Stimulated activated CD8-positive, alpha-beta memory T cell treated with anti-CD3 and anti-CD28 coated beads, Interleukin-15, amount 100 ng/mL, for 48 hours (primary cell): ENCODE measurements at places on chromosomes 3 and 15.

GRCh38 chr3:71101626-71102025 lies 481.9 kb downstream of the FOXP1 start:
- no peak for DNase-seq

DNA sequence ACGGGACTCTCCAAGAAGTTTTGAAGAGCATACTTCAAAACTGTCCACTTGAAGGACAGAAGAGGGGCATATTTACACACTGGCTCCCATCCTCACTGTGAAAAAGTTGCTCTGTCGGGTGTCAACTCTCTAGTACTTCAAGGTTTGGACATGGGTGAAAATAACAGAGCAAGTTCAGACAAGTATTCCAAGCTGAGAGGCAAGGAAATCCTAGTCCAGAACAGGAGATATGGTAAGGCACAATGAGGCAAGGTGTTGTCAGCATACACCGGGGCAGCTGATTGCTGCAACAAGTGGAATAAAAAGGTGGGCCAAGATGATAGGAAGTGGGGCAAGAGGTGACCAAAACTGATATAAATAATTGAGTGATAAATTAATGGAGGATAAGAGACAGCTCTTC lies 4.8 kb upstream of the TFDP2 start:
- DNase-seq: no peak

DNA sequence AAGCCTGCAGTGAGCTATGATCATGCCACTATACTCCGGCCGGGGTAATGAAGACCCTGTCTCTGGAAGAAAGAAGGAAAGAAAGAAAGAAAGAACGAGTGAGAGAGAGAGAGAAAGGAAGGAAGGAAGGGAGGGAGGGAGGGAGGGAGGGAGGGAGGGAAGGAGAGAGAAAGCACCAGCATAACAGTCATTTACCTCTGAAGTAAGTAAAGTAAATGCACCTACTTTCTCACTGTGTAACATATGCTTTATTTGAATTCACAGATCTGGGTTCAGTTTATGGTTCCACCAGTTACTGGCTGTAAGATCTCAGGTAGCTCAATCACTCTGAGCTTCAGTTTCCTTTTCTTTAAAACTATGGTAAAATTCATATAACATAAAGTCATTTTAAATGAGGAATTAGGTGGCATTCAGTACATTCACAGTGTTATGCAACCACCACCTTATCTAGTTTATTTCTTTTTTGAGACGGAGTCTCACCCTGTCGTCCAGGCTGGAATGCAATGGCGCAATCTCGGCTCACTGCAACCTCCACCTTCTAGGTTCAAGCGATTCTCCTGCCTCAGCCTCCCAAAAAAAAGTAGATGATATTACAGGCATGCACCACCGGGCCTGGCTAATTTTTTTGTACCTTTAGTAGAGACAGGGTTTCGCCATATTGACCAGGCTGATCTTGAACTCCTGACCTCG lies 16.1 kb upstream of the RAD54L2 start:
- no peak for DNase-seq

- DNase-seq: no peak
These were observed 36.5 kb upstream of the CPB1 start for GRCh38 chr3:148790851-148791735.

DNA sequence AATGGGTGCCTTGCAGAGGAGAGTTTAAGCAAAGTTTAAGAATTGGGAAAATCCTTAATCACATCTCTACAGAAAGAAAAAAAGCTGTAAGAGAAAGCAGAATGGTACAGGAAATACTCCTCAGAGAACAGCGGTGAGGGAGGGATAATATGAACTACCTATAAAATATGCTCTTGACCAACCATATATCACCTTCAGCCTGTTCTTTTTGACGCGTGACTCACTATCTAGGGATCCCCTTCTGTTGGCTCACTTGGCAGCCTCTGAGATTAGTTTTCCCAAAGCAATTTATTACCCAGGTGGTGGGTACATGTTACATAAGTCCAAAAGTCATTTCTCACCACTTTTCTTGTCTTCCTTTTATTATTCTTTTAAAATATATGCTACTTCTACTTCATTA lies 97.7 kb downstream of the CNTN6 start:
- no peak for DNase-seq

GRCh38 chr3:183924543-183924942 lies 39.9 kb upstream of the PARL start:
- no peak for DNase-seq

- no peak for DNase-seq
These were observed 23.4 kb upstream of the MAP4 start for GRCh38 chr3:48039487-48040190.

- DNase-seq: no peak
These were observed 100.4 kb downstream of the LSM3 start for GRCh38 chr3:14278799-14279625.

GRCh38 chr3:5607581-5607980 lies 420.1 kb downstream of the EDEM1 start:
- DNase-seq: no peak

DNA sequence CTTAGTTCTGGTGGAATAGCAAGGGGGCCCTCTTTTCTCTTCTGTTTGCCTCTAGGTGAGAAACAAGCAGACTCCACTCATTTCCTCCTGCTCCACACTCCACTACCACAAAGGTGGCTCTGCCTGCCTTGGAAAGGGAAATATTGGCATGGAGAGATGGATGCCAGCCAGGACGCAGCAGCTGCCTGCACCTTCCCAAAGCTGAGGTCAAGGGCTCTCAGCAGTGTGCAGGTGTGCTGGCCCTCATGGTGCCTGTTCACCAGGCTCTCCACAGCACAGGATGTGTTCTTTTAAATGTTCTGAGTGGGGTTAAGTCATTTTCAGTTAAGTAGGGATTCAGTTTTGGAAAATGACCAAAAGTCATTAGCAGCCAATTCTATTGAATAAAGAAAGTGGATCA lies 211.2 kb upstream of the STRIT1 start:
- DNase-seq: no peak

DNA sequence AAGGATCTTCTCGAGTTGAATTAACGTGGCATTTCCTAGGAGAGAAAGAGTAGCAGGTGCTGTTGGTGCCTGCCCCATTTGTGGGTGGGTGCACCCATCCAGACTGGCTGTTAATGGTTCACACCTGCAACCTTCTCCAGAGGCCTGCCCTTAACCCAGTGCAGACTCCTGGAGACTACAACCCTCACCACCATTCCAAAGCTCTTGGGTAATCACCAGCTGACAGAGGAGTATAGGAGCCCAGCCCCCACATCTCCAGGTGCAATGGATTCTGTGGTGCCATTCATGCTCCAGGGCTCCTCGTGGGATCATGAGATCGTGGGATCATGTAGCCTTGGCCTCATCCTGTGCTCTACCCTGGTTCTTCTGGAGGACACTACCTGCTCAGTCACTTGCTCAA lies 60.2 kb downstream of the SEMA5B start:
- DNase-seq: no peak

- DNase-seq: no peak
These were observed 12.2 kb downstream of the H1-8 start for GRCh38 chr3:129555153-129555550.

DNA sequence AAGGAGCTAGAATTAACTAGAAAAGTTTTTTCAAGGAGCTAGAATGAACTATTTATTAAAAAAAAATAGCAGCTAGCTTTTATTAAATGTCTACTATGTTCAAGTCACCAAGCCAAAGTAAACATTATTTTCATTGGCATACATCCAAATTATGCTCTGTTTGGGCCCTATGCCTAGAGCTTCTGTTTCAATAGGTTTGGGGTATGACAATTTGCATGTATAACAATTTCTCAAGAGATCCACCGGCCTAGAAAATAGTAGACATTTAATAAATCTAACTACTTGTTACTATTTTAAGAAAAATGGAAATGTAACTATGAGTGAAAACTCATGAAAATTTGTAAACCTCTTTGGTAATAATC lies 8.0 kb downstream of the GABRR3 start:
- no peak for DNase-seq

DNA sequence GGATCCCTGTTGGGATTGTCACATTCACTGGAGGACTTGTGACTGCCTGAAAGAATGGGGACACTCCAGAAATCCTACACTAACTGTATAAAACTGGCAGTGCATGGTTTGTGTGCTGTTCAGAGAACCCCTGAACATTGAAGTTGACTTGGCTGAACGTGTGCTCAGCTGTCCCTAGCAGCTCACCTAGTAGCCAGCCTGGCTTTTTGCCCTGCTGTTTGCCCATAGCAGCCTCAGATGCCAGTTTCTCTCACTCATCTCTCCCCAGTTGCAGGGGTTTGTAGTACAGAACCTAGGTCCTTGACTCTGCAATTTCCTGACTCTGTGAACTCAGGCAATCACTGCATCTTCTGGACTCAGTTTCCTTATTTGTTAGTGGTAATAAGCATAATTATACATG lies 63.0 kb downstream of the KCNAB1 start:
- DNase-seq: no peak
